AG09319 (cell line): ENCODE measurements at places on chromosomes 4 and X.

- no peak for DNase-seq
These were observed 79.2 kb downstream of the FBXL5 start for GRCh38 chr4:15575966-15576365.

GRCh38 chr4:183468210-183469095 lies 24.0 kb downstream of the CDKN2AIP start:
- DNase-seq = no peak

DNA sequence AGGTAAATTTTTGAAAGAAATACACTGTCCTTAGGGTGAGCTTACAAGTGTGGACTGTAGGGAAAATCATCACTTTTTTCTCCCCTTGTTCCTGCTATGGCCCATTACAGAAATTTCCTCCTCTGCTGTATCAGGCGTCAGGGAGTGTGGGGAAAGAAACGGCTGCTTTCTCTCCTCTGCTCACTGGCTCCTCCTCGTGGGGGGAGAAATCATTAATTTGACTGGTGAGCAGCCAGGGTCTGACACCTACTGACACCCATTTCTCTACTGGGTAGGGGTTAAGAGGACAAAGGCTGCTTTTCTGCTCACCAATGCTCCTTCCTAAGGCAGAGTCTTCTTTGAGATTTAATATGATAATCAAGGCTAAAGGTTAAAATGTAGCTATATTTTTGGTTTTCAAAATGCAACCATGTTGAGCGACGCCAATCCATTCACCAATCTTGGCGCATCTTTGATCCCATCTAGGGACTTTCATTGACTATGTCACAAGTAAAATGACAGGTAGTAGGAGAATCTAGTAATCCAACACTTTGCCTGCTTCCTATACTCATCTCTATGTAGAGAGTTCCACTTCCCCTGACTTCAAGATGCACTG lies 25.1 kb downstream of the SETD7 start:
- DNase-seq = no peak

DNA sequence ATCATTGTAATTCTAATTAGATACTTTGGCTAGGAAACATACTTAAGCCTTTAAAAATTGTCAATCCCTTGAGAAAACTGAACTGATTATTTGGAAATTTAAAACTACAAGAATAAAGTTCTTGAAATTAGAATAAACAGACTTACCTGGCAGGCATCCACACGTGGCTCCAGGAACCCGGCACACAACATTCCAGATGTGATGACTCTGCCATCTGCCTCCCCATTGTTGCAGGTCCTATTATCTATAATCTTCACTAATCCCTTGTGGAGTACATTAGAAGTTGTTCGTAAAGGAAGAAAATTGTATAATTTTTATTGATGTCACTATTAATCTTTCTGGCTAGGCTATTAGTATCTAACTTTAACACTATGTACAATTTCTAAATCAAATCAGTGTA lies 16.2 kb upstream of the GNRHR start:
- no peak for DNase-seq

DNA sequence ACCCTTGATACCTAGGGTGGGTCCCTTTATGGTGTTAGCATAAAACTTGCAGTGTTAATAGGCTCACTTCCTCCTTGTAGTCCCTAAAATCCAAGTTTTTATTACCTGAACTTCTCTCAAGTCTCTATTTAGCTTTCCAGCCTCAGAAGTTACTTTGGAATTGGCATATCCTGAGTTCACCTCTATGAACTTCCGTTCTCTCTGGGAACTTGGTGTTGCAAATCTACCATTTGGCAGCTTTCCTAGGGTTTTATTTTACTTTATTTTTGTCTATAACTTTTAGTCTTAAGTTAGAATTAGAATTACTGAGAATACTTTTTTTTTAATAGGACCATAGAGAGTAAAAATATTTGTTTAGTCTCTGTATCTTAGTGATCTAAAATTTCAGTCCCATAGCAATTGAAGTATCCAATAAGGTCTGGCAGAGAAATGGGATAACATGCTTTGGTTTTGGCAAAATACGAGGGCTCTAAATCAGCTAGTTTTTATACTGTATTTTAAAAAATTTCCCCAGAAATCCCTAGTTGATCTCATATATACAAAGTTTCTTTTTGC lies 30.3 kb upstream of the NAF1 start:
- no peak for DNase-seq

- no peak for DNase-seq
These were observed 7.2 kb downstream of the SAT1 start for GRCh38 chrX:23790155-23790497.

DNA sequence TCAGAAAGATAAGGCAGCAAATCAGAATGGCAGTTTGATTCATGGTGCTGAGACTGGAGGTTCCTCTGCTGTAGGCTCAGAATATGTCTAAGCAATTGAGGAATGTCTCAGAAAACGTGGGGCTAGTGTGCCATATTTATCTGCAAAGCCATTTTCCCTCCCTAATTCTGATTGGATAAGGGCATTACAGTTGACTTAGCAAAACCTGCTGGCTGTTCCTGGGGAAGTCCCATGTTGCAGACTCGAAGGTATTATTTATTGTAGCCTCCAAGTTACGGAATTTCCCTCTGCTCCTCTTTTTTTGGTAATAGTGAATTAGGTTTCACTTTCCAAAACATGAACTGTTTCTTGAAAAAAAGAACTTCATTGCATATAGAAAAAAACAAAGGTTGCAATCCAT lies at the start of gene CXCL10:
CXCL10 (minus strand) TSS at position 109 of the 400 bp plus-strand sequence; CDS start at position 43, 66 bp downstream.
- no peak for DNase-seq

DNA sequence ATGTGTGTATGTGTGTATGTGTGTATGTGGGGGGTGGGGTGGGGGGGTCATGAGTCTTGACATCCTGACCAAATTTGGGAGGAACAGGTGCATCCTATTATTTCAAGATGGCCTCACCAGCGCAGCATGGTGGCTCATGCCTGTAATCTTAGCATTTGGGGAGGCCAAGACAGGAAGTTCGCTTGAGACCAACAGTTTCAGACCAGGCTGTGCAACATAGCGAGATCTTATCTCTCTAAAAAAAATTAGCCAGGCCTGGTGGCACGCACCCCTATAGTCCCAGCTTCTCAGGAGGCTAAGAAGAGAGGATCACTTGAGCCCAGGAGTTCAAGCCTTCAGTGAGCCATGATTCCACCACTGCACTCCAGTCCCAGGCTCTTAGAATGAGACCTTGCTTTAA lies 47.0 kb upstream of the DHRSX start:
- DNase-seq = no peak

- DNase-seq = no peak
These were observed 36.3 kb upstream of the KDR start for GRCh38 chr4:55161739-55162138.

DNA sequence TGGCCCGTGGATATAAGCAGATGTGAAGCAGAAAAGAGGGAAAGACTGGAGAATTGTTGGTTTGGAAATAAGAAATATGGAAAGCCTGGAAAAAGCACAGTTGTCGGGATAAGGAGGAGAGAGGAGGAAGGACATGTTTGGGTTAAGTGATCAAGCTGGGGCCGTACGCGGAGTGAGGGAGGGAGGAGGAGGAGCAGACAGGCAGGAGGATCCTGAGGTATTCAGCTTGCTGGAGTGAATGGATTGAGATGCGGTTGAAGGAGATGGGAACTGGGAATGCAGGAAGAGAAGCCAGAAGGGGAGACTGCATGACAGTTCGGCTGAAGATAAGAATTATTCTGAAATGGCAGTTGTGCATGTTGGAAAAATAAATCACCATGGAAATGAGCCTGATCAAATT lies 21.2 kb downstream of the ZFP42 start:
- no peak for DNase-seq

- no peak for DNase-seq
These were observed 6.4 kb downstream of the TCEAL8 start for GRCh38 chrX:103248553-103248952.

GRCh38 chr4:56817840-56818491 lies 3.5 kb downstream of the SPINK2 start:
- DNase-seq = no peak

GRCh38 chr4:37599092-37599790 lies 86.9 kb downstream of the RELL1 start:
- no peak for DNase-seq
